ENCODE measurements at places on chromosomes 7 and 10. TPM values are rescaled to one million over a fixed set of nuclear protein-coding genes. Genes with fewer than 3 reads are reported as not detected.
A peak's percentile ranks its signal among the peaks of the same experiment; 100 is the strongest.

TUBAL3 gene
- 0.28 TPM for polyA plus RNA-seq

VIM gene
- polyA plus RNA-seq: 5,138 TPM

ASL gene
- polyA plus RNA-seq: 98.7 TPM

CPA4 gene
- polyA plus RNA-seq: not detected

DNA sequence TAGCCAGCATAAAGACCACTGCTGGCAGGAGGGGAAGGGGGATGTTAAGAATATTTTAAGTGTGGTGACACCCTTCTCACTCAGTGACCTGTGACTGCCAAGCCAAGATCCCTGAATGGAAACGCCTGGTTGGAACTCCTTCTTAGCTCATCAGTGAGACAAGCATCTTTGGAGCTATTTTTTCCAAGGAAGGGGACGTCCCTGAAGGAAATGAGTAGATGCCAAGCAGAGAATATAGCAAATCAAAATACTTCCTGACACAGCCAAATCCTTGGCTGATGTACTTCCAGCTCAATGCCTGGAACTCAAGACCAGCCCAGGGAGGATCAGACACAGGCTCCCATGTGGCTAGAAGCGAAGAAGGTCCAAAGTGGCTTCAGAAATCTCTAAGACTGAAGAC, 82.2 kb downstream of the SORBS1 start:
- no peak overlapping the region for H3K4me3 ChIP-seq
- peak overlapping the region; percentile 100 for H3K27ac ChIP-seq
- H3K36me3 ChIP-seq: peaks cover 1% of the 10 kb centered on the region
- no peaks in the 10 kb centered on the region for H3K27me3 ChIP-seq
- peaks cover 15% of the 10 kb centered on the region for H3K4me1 ChIP-seq

DNA sequence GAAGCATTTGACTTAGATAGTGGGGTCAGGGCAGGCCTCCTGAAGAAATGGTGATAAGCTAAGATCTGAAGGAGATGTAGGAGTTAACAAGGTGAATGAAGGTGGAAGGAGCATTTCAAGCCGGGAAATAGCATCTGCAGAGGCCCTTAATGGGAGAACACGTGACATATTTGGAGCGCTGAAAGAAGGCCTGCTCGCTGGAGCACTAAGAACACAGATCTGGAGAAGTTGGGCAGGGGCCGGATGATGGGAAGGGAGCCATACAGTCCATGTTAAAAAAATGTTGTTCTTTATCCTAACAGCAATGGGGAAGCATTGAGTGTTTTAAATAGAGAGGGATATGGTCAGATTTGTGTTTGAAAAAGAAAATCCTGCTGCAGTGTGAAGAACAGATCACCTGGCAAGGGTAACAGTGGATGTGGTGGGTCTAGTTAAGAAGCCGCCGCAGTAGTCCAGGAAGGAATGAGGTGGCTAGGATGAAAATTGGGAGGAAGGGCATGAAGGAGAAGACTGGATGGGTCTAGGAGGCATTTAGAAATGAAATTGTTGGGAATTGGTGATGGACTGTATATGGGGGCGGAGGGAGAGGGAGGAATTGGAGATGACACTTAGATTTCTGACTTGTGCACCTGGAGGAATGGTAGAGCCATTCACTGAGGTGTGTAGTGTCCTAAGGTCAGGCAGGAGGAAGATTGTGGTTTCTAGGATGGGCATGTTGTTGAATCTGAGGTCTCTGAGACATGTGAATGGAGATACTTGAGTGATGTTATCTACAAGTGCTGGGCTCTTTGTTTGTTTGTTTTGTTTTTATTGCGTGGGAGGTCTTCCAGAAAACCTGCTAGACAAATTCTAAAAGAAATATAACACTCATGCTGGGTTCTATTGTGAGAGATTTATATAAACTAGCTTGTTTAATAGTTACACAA, 58.4 kb downstream of the MET start:
- H3K27me3 ChIP-seq: no peaks in the 10 kb centered on the region
- no peak for DNase-seq
- no peak overlapping the region for H3K27ac ChIP-seq
- no peaks in the 10 kb centered on the region for H3K4me1 ChIP-seq
- H3K4me3 ChIP-seq: no peak overlapping the region
- H3K36me3 ChIP-seq: no peaks in the 10 kb centered on the region

- H3K27ac ChIP-seq: no peak overlapping the region
- H3K36me3 ChIP-seq: no peaks in the 10 kb centered on the region
- no peak for DNase-seq
- peak overlapping the region; percentile 92 for H3K4me3 ChIP-seq
Measured at GRCh38 chr7:82442492-82443035, 1.0 kb downstream of the CACNA2D1 start.

DNA sequence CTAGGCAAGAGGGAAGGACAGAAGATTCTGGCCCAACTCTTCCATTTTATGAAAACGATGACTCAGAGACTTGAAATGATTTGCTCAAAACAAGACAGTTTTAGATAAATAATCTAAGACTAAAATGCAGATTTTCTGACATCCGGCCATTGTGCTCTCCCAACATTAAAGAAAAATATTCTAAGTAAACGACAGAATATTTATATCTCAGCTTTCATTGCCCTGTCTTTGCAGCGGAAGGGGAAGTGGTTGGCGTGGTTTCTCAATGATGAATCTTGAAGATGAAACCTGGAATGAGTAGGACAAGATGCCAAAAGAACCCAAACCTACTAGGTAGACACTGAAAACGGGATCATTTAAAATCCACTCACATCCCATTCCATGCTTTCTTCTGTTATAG, 28.9 kb upstream of the NPY start:
- no peaks in the 10 kb centered on the region for H3K4me1 ChIP-seq
- H3K36me3 ChIP-seq: no peaks in the 10 kb centered on the region
- no peak for DNase-seq
- H3K27ac ChIP-seq: no peak overlapping the region
- no peaks in the 10 kb centered on the region for H3K27me3 ChIP-seq

DNA sequence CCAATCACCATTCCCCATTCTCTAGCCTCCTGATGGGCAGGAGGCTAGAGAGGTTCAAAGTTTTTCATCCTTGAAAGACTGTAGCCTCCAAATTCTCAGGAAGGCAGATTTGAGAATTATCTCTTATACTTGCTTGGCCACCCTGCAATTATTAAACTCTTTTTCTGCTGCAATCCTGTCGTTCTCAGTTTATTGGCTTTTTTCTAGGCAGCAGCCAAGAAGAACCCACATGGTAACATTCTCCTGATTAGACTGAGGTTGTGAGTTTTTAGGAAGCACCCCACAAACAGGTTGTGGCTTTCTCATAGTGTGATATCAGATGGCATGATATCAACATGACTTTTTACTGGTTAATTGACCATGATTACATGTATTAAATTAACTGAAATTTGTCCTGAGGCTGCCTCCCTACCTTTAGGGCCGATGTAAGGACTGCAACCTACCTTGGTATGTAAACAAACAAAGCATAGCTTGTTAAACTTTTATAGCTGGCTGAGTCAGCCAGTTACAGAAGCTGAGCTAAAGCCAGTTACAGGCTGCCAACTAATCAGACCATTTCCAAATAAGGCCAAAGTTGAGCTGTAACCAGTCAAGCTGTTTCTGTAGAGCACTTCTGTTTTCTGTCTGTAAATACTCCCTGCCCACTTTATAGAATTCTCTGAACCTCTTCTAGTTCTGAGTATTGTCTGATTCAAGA, 3.2 kb upstream of the ZNF248 start:
- H3K27me3 ChIP-seq: no peaks in the 10 kb centered on the region
- no peaks in the 10 kb centered on the region for H3K4me1 ChIP-seq
- DNase-seq: no peak
- no peak overlapping the region for H3K27ac ChIP-seq
- H3K36me3 ChIP-seq: no peaks in the 10 kb centered on the region
- H3K4me3 ChIP-seq: no peak overlapping the region

GRCh38 chr10:130935128-130935439, 376.4 kb downstream of the TCERG1L start:
- H3K36me3 ChIP-seq: no peaks in the 10 kb centered on the region
- no peaks in the 10 kb centered on the region for H3K4me1 ChIP-seq
- DNase-seq: no peak
- no peak overlapping the region for H3K4me3 ChIP-seq
- no peaks in the 10 kb centered on the region for H3K27me3 ChIP-seq

GRCh38 chr7:115387137-115387536, 465.2 kb downstream of the MDFIC start:
- H3K27ac ChIP-seq: no peak overlapping the region
- H3K27me3 ChIP-seq: no peaks in the 10 kb centered on the region
- H3K36me3 ChIP-seq: no peaks in the 10 kb centered on the region

GRCh38 chr10:48607356-48608278, 2.7 kb upstream of the ARHGAP22 start:
- peak; percentile 64 for DNase-seq
- no peaks in the 10 kb centered on the region for H3K4me1 ChIP-seq
- no peaks in the 10 kb centered on the region for H3K27me3 ChIP-seq
- no peak overlapping the region for H3K4me3 ChIP-seq

DNA sequence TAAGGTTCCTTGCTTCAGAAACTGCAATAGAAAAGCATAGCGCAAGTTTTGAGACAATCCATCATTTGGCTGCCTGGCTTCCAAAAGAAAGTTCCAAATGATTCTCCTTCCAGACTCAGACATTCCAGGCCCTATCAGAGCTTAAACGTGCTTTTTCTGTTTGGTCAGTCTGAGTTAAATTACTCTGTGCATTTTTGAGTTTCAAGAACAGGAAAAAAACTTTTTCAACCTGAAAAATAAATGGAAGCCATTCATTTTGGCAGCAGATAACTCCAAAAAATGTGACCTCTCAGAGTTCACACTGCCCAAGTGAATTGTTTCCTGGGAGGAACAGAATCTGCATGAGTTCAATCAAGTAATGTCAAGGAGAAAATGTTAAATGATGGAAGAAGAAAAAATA, 354.2 kb downstream of the CXCL12 start:
- peaks cover 5% of the 10 kb centered on the region for H3K4me1 ChIP-seq
- H3K27me3 ChIP-seq: no peaks in the 10 kb centered on the region
- no peaks in the 10 kb centered on the region for H3K36me3 ChIP-seq
- no peak for DNase-seq

- DNase-seq: no peak
- peaks cover 7% of the 10 kb centered on the region for H3K36me3 ChIP-seq
- no peak overlapping the region for H3K27ac ChIP-seq
- no peaks in the 10 kb centered on the region for H3K4me1 ChIP-seq
- no peak overlapping the region for H3K4me3 ChIP-seq
Measured at GRCh38 chr7:98294798-98295382, 13.4 kb downstream of the BRI3 start.

DNA sequence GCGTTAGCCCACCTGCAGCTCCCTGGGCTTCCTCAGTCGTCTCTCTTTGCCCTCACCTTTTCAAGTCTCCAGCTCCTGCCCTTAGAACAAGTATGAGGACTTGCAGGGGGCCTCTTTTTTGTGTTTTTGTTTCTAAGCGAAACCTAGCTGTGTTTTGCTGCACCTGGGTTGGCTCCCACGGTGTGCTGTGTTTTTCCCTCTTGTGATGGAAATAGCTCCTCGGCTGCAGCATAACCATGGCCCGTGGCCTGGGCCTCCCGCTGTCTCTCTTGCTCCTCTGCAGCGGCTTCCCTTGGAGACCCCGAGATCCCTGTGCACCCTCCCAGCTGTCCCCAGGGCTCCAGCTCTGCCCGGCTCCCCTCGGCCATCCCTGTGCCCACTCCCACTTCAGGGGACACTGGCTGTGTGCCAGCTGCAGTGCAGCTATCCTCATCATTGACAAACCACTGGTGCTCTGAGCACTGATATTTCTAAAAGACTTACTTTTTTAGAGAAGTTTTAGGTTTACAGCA, 75.6 kb upstream of the TCERG1L start:
- DNase-seq: no peak
- H3K4me1 ChIP-seq: no peaks in the 10 kb centered on the region
- H3K27me3 ChIP-seq: no peaks in the 10 kb centered on the region
- no peak overlapping the region for H3K4me3 ChIP-seq

DNA sequence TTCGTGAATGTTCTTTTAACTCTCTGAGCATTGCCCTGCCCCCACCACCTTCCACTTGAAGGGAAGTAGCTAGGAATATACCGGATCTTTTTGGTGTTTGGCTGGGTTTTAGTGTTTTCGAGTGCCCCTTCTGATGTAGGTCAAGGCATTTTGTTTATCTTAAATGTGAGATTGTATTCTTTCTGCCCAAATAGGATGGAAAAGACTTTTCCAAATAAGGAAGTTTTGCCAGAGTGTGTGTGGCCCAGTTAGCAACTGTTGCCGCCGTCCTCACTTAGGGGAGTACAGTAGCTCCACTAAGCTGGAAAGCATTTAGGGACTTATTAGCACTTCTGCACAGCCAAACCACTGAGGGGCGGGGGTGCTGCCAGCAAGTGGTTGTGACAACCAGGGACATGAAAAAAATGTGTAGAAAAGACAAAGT, 29.8 kb upstream of the VCL start:
- no peaks in the 10 kb centered on the region for H3K36me3 ChIP-seq
- H3K4me3 ChIP-seq: no peak overlapping the region
- no peak for DNase-seq
- peak overlapping the region; percentile 76 for H3K27ac ChIP-seq
- H3K27me3 ChIP-seq: no peaks in the 10 kb centered on the region

GRCh38 chr7:44288811-44289340, 36.5 kb downstream of the CAMK2B start:
- no peaks in the 10 kb centered on the region for H3K4me1 ChIP-seq
- no peak overlapping the region for H3K27ac ChIP-seq
- no peaks in the 10 kb centered on the region for H3K36me3 ChIP-seq
- H3K4me3 ChIP-seq: no peak overlapping the region
- H3K27me3 ChIP-seq: no peaks in the 10 kb centered on the region
- DNase-seq: peak; percentile 33
